NCI-H2081 (cell line): ENCODE measurements at places on chromosomes 3 and 15.

DNA sequence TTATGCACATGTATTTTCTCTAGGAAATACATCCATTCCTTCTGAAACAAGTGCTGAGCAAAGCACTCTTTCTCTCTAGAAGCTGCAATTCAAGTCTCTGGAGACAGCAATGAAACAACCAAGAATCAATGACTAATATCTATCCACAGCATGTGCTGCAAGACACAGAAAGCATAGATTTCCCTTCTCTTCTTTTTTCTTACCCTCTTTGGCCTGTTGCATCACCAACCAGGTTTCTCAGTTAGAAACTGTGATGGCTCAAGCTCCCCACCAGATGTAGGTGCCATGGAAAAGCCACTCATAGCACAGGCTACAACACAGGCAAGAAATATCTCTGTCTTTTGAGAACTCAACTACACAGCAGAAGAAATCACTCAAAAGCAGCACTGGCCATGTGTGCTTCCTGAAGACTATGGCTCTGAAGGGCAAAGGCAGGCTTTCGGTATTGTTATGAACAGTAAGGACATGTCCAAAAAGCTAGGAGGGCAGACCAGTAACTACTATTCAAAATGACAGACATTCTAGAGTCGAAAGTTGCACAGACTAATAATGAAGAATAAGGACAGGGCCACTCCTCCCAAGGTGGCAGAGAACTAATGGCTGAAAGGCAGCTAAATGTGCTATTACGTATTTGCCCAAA lies 15.5 kb downstream of the ZDHHC3 start:
- DNase-seq = no peak

DNA sequence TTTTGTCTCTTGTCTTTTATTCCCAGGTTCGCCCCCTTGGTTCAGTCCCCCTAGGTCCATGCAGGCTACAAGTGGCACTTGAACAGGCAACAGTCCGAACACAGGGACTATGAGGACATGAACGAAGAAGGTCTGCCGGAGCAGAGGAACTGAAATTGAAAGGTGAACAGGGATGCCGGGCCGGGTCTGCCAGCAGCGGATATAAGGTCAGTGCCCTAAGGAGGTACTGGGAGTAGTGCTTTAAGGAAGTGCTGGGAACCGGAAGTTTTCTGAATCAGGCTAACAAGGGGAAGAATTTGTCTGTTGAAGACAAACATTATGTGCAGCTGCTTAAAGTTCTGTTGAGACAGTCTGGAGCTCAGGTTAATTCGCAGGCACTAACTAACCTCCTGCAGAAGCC lies 46.8 kb downstream of the LSM3 start:
- DNase-seq = no peak

DNA sequence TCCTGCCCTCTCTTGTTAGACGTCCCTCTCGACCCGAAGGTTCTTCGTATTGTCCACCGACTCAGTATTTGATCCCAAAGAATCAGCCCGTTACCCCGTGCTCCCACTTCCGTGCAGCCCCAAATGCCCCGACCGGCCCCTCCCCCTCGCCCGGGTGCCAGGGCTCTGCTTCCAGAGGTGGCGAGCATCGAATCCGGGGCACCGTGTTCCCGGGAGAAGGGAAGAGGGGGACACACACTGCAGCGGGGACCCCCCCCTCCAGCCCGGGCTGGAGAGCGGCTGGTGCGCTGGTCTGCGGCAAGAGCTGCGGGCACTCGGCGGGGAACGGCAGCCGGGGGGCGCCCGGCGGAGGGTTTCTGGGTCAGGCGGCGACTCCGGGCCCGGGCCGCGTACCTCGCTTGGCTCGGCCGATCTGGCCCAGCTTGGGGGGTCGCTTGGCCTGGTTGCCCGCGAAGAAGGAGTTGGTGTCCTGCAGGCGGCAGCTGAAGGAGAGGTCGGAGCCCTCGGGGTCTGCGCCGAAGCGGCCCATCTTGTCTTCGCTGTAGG lies 556 bp downstream of the CAMK2N2 start:
- DNase-seq = peak; percentile 39

DNA sequence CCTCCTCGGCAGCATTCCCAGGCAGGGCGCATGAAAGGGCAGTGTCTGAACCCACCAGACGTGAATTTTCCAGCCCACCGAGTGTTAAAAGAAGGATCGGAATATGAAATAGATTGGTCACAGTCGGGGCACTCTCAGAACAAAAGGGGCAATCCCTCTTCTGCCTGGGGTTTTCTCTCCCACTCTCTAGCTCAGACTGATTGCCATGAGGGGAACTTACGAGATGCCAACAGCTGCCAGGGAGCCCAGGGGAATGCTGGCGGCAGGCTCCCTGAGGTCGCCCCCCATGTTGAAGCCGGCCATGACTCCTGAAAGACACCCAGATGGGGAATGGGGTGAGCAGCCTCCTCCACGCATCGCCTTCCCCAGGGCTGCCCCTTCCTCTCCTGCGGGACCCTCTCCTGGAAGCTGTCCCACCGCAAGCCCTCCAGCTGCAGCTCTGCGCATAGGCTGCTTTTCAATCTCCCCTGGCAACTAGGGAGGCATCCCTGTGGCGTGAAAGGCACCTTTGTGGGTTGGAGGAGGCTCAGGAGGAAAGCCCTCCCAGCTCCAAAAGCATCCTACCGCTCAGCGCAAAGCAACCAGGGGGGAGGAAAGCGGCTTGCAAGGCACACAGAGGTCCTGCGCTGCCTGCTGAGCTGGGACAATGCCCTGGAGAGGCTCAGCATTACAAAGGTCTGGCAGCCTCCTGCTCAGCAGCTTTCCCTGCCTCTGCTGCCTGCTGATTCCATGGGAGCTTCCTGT lies 64.8 kb upstream of the HEG1 start:
- peak; percentile 68 for DNase-seq

- no peak for DNase-seq
These were observed 19.0 kb upstream of the CHCHD6 start for GRCh38 chr3:126685021-126685420.

DNA sequence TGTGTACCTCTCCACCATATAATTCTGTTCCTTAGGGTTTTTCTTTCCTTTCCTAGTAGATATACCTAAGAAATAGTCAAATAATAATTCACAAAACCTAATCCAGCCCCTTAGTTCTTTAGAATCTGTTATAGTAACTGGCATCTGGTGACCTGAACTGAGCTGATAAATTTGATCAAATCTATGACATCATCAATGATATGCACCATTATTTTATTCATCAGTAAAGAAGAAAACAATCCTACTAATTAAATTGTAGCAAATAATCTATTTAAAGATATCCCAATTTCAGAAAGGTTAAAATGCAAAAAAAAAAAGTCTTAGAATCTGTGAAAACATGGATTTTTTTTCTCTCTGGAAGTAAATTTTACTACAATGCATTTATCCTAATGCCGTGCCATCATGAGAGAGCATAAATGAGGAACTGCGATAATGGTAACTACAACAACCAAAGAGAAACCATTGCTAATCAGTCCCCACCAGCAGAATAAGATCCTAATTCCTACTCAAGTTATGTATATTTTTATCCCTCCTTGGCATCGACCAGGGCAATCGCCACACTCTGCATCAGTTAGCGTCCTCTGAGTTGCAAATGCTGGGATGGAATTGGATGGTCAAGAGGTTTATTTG lies 6.6 kb upstream of the MNS1 start:
- DNase-seq = no peak

GRCh38 chr3:12773030-12773709 lies 14.1 kb upstream of the TMEM40 start:
- no peak for DNase-seq

DNA sequence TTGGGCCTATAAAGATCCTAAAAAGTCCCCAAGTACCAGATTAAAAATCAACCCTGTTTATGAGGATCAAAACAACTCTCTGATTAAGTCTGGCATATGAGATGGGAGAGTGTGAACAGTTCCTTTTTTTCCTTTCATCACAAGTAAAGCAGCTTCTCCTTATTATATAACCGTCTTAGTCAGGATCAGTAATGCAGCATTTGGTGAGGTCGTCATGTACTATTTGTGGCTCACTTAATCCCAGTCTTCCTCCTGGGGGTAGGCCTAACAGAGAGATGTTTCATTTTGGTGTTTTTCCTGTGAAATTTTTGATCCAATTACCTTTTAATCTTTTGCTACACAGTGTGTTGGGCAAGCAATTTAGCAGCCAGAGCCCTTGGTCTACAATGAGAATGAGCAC lies 333.1 kb upstream of the KCNMB2 start:
- no peak for DNase-seq

DNA sequence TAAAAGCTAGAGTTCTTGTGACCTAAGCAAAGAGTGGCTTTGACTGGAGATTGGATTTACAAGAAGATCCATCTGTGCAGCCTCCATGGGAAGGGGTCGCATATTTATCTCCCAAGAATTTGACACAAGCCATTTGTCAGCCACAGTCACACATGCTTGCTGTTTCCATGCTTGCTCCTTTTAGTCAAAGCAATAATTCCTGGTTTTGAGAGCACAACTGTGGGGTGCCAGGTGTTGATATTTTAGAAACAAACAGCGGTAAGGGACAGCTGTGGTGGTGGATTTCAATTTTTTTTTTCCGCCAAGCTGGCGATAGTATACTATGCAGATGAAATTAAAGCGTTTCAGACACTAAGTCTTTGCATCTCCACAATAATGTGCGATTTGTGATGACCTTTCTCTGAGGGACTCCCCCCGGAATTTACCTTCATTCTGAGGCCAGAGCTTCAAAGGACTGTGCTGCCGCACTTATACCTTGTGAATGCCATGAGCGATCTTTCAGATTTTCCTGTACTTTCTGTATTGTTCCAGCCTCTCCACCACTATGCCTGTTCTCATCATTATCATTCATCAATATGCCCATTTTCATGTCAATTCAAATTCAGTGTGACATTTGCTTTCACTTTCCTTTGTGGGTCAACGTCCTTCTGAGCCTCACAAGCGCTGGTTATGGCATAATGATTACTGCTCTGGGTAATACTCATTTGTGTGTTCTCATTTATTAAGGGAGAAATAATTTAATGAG lies 108.2 kb upstream of the KBTBD8 start:
- no peak for DNase-seq

DNA sequence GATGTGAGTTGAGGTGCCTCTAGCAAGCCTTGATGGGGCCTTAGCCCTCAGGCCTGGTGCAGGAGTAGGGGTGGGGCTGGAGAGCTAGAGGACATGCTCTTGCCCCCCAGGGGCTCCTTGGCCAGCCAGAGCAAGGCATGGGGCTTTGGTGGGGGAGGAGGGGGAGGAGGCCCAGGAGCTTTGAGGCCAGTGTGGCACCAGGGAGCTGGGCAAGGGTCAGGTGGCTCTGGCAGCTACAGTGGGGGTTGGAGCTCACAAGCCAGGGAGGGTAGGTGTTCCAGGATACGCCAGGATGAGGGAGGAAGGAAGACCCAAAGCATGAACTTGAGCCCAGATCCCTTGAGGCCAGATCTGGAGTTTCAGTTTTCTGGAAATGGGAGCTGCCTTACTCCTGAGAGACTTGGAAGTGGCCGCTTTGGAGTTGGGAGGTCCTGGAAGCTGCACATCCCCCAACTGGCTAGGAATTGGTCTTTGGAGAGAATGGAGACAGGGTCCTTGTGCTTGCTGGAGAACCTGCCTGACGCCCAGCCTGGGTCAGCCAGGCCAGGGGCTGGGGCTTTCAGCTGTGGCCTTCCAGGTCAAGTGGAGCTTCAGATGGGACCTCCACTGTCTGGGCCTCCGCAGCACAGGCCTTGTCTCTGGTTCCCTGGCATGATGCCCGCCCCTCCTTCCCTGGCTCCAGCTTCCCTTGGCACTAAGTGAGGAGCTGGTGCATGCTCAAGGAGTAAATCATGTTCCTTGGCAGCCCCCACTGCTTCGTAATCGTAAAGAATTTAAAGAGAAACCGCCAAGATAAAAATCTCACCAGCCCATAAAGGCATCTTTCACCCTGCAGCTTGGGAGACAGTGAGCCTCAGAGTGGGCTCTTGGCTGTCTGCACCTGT lies 8.7 kb downstream of the SEMA3F start:
- no peak for DNase-seq

GRCh38 chr3:33063651-33064051 lies 33.3 kb downstream of the GLB1 start:
- no peak for DNase-seq

DNA sequence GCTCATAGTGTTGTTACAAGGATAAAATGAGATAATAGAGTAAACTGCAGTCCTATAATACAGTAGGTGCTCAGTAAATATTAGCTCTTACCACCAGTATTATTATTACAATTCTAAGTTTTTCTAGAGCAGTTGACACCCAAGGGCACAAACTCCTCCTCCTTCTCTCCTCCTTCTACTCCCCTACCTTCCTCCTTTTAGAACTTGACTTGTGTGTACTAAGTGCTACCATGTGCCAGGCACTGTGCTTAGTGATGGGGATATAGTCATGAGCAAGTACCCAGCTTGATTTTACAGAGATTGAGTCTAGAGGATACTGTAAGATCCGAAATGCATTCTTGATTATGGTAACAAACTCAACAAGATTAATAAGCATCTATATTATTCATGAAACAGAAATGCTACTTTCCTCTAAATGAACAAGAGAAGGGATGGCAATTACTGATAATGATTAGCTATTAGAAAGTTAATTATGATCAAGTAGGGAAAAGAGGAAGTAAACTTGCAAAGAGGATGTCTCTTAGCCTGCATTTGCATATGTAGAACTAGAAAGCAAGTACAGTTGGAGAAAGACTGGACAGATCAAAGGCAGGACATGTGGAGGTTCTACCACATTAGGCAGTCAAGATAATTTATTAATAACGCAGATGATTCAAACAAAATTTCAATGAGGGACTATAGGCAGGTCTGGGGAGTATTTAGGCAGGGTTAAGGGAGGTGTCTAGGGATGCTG lies 72.3 kb downstream of the CLDN11 start:
- DNase-seq = no peak
